ENCODE measurements at places on chromosomes 6 and 20.

- no peak for DNase-seq
Observed at GRCh38 chr20:53088786-53089185, 116.6 kb downstream of the TSHZ2 start.

DNA sequence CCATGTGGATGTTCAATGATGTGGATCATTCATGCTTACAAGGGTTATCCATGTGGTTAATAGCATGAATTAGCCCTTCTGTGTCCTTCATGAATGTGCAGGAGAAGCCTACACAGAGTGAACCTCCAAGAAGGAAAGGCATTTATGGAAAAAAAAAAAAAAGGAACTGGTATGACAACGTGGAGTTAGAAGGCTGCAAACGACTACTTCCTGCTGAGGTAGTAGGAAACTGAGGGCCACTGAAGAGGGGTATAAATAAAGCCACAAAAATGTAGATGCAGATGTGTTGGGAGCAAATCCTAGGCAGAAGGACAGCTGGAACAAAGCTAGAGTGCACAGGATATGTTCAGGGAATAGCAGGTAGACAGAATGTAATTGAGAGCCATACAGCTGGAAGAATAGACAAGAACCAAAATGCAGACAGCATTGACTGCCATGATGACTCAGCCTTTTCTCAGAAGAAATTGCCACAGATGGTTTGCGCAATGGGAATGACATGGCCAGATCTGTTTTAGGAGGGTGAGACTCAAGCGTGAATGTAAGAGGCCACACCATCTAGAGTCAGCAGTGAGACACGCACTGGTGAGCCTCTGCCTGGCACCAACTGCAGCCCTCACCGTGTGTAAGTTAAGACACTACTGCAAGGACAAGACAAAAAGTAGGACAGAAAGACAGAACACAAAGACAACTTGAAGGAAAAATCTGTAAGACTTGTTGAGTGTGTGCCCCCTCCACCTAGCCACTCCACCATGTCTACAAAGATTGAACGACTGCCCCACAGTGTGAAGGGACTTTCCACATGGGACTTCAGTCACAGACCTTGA, 79.8 kb downstream of the KIF13A start:
- no peak for DNase-seq

GRCh38 chr20:31835977-31836852, 9.2 kb downstream of the FOXS1 start:
- DNase-seq: peak; percentile 37

GRCh38 chr20:63323357-63323981, 30.5 kb downstream of the COL20A1 start:
- no peak for DNase-seq

GRCh38 chr6:125099211-125100073, 54.1 kb upstream of the TPD52L1 start:
- DNase-seq: peak; percentile 97

GRCh38 chr6:110226261-110226660, 46.0 kb downstream of the CDC40 start:
- DNase-seq: no peak

DNA sequence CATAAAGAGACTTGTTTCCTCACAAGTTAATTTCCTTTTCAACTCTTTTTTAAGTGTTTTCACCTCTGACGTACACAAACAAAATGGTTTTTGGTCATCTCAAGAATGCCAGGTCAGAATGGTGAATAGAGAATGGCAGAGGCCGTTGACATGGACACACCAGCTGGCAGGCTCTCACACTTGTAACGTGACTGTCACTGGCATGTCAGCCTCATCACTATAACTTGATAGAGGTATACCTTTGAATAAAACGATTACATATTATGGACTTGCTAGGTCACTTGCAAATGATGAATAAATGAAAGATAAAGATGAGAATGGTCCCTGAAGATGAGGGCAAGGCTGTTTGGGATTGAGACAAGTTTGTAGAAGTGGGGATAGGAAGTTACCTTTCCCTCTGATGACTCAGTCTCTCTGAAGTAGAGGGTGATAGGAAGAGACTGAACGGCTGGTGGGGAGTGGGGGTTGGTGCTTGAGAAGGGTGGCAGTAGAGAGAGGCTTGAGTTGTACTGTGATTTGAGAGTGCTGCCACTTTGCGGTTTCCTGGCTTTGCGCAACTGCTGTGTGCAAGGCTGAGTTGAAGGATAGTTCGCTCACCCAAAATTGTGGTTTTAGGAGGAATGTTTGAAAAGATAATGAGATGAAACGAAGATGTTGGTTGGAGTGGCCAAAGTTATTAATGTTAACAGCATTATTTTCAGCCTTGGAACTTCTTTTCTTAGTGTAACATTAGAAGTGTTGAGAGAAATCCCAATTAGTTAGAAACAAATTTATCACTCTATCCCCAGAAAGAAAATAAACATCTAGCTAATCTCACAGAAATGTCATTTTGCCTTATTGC, 30.3 kb downstream of the TBPL1 start:
- no peak for DNase-seq

DNA sequence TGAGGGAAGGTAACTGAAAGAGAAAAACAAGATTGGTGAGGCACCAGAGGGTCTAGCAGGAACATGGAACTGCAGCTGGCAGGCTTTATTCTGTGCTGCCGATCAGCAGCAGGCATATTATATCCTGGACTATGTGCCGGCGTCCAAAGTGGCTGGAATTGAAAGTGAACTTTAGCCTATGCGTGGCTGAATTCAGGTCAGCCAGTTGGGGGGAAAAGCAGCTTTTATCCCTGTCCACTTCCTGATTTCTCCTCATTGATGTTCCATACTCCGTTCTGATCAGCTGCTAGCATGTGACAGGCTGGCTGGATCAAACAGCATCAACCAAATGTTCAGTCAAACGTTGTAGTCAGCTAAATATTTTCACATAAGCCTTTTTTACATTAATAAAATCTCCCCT, 99.0 kb downstream of the CAP2 start:
- no peak for DNase-seq

- DNase-seq: no peak
Observed at GRCh38 chr6:131754088-131754487, 43.3 kb upstream of the CTAGE9 start.

- no peak for DNase-seq
Observed at GRCh38 chr6:49082611-49083010, 380.4 kb downstream of the MMUT start.

DNA sequence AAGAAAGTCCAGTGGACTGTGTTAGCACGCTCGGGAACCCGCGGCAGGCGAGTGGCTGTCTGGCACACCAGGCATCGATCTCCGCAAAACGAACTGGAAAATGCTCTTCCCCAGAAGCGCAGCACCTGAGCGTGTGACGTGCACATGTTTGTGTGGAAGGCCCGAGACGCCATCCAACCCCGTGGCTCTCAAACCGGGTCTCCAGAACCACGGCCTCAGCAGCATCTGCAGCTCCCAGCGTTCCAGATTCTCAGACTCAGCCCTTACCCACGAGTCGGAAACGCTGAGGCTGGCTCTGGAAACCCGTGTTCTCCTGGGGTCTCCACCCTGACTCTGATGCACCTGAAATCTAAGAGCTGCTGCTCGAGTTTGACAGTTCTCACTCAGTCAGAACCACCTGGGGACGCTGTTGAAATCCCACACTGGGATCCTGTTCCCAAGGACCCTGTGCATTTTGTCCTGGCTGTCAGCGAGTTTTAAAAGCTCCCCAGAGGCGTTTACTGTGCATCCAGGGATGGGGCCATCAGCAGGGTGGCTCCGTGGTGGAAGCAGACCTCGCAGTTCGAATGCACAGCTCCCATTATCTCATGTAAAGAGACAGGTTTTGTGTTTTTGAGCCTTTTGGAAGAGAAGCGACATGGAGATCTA, 69.0 kb downstream of the DLL1 start:
- DNase-seq: peak; percentile 53

- DNase-seq: peak; percentile 12
Observed at GRCh38 chr6:100426241-100426640, 38.5 kb downstream of the SIM1 start.

DNA sequence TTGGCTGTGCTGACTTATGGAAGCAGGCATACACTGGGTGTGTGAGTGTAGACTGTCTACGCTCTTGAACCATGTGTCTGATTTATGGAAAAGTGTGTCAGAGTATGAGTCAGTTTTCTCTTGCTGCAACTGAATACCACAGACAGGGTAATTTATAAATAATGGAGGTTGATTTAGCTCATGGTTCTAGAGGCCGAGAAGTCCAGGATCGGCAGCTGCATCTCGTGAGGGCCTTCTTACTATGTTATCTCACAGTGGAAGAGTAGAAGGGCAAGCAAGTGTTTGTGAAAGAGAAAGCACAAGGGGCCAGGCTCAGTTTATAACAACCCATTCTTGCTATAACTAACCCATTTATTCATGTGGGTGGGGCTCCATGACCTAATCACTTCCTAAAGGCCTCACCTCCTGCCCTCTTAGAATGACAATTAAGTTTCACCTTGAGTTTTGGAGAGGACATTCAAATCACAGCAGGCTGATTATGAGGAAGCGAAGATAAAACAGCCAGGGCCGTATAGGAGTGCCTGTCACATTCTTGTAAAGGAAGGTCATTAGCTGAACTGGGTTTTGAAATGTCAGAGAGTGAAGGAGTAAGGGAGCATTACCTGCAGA, 6.7 kb downstream of the GPR31 start:
- no peak for DNase-seq

DNA sequence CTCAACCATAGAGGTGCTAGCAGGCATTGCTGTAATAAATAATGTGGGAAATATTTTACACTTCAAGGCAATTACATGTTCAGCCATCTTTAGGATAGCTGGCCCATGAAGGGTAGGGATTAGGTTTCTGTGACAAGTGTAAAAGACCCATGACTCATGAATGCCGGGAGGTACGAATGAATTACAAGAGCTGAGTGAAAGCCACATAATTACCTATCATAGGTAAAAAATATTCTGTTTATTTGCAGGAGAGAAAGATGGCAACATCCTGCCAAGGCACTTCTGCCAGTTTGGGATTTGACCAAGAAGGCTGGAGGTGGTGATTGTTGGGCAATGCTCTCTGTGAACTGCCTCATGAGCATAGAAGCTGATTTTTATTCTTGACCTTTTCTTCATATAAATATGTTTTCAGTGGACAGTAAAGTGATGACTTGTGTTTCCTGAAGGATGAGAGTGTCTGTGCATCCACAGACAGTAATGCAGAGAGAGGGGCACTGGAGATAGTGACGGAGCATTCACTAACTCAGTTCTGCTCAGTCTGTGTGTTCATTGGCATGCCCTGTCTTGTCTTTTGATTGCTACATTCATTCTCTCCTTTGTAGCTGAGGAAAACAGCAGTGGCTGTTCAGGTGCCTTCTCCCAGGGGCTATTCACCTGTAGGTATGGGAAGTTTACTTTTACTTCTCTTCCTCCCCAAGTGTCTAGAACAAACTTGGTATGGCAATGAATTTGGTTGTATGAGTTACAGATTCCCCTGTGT, 481.1 kb downstream of the TFAP2B start:
- no peak for DNase-seq

DNA sequence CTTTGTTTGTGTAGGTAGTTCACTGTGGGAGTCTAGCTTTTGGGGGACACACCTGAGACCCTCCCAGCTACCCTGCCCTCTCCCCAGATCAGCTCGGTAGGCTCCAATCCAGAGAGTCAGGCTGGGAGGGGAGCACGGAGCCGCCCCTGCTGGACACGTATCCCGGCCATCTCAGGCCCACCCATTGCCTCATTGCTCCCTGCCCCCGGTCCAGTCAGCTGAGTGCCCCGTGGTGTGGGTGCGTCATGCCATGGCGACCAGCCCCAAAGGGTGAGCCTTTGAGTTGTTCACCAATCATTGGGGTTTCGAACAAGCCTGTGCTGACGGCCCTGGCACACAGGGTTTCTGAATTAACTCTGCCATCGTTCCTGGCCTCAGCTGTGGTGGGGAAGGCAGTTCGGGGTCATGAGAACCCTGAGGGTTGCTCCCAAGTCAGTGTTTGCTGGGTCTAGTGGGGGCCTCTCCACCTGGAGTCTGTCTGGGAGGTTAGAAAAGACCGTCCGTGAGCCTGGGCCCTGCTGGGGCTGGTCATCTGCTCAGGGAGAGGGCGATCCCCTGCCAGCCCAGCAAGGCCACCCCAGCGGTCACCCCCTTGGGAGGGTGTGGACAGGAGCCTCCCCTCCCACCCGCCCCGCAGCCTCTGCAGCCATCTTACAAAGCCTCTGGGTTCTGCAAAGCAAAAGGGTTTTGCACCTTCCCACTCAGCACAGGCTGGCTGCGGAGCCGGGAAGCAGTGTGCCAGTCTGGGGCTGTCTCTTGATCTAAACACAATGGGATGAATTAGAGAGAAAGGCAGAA, 34.5 kb downstream of the NTSR1 start:
- DNase-seq: no peak

- DNase-seq: no peak
Observed at GRCh38 chr6:35381132-35381531, 38.8 kb downstream of the PPARD start.

- DNase-seq: no peak
Observed at GRCh38 chr6:152905551-152906299, 77.1 kb downstream of the FBXO5 start.

GRCh38 chr6:142380626-142381025, 78.8 kb downstream of the ADGRG6 start:
- no peak for DNase-seq

DNA sequence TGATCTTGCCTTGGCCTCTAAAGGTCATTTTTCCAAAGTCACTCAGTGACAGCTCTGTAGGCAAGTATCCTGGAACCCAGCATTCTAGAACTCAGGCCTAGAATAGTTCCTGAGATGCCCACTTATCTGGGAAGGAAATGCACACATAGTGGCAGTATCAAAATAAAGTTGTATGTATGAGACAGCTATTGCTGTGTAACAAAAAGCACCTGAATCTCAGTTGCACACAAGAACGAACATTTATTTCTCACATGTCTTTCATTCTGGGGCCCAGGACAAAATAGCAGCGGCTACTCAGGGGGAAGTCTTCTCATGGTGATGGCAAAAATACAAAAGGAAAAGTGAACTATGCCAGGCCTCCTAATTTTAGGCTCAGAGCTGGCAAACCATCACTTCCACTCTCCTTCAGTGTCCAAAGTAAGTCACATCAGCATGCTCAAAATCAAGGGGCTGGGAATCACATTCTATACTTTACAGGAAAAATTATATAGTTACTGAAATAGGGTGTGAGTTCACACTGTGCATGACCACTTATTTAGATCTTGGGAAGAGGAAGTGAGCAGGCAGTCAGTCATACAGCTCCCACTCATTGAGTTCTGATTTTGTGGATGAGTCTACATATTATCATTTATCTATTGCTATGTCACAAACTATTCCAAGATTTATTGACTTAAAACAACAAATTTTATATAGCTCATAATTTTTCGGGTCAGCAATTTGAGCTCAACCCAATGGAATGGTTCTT, 133.7 kb upstream of the RIN2 start:
- no peak for DNase-seq

- DNase-seq: no peak
Observed at GRCh38 chr6:170365593-170365992, 59.0 kb downstream of the FAM120B start.
